ENCODE measurements at places on chromosomes 12 and 14.
A peak's percentile ranks its signal among the peaks of the same experiment; 100 is the strongest.

GRCh38 chr14:38556252-38556651 lies 300.4 kb upstream of the CLEC14A start:
- DNase-seq: no peak

GRCh38 chr14:103391048-103391447 lies 5.8 kb downstream of the MARK3 start:
- DNase-seq: peak; percentile 54

DNA sequence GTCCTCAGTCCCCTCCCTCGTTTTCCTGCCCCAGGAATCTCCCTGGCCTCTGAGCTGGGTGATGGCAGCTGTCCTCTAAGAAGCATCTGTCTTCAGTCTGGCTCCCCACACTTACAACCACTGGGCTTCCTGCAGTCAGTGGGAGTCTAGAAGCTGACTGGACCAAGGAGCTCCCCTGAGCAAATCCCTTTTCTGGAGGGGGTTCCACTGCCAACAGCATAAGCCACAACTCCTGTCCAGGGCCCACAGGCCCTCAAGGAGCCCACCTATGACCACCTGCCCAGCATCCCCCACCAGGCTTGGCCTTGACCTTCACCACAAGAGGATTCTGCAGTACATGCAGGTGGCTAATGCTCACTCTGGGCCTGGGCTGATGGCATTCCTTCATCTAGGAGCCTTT lies 4.1 kb downstream of the RDH16 start:
- DNase-seq: no peak

GRCh38 chr14:104138718-104139459 lies 502 bp downstream of the KIF26A start:
- DNase-seq: no peak

DNA sequence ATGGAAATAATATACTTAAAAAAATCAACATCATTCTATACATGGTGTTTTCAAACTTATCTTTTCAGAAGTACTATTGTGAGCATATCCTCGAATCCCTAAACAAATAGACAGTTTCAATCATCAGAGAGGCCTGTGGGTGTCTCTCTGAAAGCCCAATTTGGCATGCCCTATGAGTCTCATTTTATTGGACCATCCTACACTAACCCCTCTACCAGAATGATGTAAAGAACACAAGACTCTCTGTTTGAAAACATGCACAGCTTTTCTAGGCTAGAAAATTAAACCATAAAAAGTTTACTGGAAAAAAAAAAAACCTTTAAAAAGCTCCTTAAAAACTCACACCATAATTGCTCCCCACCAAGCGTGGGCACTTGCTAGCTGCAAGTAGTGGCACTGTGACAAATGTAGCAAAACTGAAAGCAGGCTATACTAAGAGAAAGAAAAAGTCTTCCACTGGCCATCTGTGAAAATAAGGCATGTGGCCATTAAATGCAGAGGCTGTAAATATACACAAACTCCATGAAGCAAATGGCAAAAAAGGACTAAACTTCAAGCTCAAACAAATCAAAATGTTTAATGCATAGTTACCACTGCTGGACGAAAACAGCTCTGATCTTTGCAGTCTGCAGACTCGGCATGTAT lies 394.2 kb downstream of the SOX5 start:
- no peak for DNase-seq

GRCh38 chr14:92658160-92658559 lies 90.3 kb downstream of the LGMN start:
- no peak for DNase-seq

DNA sequence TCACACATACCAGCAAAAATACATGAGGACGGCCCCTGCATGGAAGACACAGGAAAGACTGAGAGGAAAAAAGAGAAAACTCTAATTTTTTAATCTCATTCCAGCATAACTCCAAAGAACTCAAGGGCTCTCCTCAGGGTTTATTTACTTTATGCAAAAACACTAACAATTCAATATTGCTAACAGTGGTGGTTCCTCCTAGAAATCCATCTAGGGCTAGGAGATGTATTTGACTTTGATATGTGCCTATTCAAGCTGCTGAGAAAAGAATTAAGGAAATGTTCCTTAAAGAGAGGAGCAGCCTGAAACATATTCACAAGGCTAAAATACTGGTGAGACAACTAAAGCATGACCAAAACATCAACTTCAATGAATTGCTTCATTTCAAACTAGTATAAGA lies 57.0 kb downstream of the SLC25A21 start:
- no peak for DNase-seq

GRCh38 chr12:22994316-22994675 lies 369.3 kb downstream of the ETNK1 start:
- no peak for DNase-seq

DNA sequence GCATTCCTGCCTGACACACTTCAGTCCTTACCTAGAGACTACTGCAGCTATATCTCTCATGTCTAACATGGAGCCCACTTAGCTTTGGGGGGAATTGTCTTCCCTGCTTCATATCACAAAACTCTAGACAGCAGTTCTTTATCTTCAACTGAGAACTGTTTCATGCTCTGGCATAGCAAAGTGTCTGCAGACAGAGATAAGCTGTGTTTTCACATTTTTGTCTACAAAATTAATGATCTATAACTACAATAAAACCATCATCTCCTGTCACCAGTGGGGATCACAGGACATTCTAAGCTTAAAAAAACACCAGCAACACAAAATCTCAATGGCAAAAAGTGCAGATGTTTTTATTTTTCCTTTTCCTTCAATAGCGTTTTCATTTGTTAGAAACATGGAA lies 137.1 kb upstream of the VRK1 start:
- DNase-seq: no peak

DNA sequence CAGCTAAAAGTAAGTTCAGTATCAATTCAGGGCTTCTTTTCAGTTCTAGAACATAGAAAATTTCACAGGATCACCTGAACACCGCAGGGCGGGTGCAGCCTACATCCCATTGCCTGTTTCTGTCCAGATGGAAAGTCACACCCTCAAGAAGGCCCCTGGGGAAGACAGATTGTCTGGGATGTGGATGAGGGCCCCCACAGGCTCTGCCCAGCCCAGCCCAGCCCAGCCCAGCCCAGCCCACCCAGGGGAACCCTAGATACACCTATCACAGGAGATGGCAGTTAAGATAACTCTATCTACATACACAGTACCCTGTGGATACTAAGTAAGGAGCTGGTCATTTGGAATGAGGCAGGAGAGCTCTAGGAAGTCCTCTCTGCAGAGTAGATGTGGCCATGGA lies 68.4 kb downstream of the DPF3 start:
- no peak for DNase-seq

- DNase-seq: no peak
Observed at GRCh38 chr12:24600551-24600950, 348.4 kb downstream of the BCAT1 start.

GRCh38 chr12:81644503-81644902 lies 114.6 kb downstream of the PPFIA2 start:
- peak; percentile 70 for DNase-seq

GRCh38 chr12:7354529-7354928 lies 50.7 kb downstream of the ACSM4 start:
- no peak for DNase-seq

DNA sequence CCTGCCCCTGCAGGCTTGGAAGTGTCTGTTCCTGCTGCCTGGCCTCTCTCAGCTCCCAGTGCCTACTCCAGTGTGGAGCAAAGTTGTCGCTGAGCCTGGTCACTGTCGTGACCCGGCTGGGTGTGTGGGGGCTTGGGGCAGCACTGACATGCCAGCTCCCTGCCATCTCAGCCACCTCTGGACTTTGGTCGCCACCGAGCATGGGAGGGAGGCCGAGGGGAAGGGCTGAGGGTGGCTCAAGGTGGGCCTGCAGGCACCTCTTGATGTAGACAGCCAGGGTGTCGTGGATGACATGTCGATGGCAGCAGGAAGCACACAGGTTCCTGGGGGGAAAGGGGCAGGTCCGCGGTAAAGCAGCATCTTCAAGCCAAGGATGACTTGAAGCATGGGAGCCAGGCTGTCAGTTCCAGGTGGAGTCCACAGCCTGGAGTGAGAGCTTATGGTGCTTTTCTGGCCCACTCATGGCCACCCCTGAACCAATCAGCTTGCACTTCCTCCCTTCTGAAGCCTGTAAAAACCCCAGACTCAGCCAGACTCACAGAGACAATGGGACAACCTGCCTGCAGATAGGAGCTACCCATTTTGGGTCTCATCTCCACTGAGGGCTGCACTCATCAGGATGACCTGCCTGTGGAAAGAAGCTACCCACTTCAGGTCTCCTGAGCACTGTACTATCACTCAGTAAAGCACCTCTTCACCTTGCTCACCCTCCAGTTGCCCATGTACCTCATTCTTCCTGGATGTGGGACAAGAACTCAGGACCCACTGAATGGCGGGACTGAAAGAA lies 210.1 kb downstream of the MON2 start:
- DNase-seq: no peak

DNA sequence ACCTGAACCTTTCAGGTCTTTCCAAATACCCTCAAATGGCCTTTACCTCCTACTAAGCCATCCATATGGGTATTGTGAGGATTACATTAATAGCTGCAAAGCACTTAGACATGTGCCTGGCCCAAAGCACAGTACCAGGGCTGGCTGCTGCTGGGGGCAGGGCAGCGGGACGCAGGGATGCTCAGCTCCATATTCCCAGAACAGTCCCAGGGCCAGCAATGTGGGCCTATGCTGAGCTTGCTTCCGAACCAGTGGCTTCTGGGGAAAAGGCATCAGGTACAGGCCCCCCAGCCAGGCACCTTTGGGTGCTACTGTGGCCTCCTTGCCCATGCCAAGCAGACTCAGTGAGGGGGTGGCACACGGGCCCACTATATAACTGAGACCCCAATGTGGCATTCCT lies 10.4 kb downstream of the ACTN1 start:
- DNase-seq: no peak

DNA sequence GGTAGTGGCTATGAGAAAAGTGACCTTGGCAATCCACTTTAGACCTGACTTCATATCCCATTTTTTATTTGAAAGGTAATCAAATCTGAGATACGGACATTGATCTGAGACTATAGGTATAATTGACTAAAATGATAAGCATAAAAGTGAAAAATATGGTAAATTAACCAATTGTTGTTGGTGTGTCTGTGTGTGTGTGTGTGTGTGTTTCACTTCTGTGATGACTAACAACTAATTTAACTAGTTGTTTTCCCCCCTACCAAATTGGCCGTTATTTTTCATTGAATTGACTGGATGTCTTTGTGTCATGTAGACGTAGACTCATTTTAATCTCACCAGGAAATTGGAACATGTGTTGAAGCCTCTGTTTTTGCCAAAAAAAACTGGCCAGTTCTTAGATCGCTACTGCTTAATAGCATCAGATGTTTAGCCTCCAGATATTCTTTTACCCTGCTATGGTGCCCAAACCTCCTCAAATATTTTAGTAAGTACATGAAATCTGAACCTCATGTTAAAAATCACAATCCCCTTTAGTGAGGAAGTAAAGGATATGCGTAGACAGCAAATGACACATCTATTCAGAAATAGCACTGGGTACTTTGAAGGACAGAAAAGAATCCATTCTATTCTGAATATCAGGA lies 395.0 kb downstream of the EGLN3 start:
- DNase-seq: no peak

DNA sequence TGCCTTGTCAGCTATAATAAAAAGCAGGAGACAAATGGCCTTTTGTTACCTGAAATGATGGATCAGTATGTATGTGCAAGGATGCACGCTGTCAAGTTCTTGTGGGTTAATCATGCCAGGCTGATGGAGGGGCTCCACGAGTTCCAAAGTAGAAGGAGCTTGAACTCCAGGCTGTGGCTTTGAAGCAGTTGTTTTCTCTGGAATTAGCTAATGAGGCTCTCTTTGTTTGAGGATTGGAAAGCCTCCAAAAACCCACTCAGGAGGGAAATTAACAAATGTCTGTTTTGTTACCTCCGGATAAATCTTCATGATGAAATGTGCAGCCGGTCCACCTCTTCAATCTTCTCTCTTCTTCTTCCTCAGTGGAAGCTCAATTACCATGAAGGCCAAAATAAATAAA lies 605.5 kb downstream of the DIO2 start:
- peak; percentile 47 for DNase-seq

GRCh38 chr12:62613081-62613480 lies 146.5 kb downstream of the MON2 start:
- no peak for DNase-seq

DNA sequence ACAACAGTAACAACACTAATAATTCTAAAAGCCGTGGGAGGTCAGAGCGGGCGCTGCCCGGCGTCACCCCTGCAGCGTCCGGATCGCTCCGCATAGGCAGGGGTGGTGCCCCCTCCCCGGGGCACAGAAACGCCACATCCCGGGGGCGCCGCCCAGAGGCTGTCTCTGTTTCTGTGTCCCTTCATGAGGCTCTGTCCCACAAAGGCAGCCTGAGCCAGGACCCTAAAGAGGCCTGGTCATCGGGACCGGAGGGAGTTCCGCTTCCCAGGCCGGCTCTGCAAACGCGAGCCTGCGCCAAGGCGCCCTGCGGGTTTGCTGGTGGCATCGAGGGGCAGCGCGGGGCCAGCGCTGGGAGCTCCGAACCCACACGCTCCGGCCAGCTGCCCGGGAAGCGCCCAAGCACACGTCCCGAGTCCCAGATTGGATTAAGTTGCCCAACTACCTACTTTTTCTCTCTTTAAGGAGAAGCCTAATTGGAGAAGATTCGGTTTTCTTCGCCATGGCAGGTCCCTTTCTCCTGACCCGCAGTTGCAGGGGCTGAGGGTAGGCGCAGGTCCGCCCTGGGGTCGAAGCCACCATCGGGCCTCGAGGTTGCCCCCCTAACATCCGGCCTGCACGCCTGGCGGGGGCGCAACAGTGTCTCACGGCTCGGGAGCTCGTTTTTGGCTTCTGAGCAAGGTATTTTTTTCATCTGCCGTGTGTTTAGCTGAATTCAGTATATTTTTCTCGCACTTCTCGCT lies 421.7 kb downstream of the VRK1 start:
- peak; percentile 2 for DNase-seq

GRCh38 chr14:104693482-104694431 lies 4.3 kb downstream of the INF2 start:
- DNase-seq: peak; percentile 77

- DNase-seq: no peak
Observed at GRCh38 chr12:47017901-47018475, 61.4 kb upstream of the PCED1B start.

DNA sequence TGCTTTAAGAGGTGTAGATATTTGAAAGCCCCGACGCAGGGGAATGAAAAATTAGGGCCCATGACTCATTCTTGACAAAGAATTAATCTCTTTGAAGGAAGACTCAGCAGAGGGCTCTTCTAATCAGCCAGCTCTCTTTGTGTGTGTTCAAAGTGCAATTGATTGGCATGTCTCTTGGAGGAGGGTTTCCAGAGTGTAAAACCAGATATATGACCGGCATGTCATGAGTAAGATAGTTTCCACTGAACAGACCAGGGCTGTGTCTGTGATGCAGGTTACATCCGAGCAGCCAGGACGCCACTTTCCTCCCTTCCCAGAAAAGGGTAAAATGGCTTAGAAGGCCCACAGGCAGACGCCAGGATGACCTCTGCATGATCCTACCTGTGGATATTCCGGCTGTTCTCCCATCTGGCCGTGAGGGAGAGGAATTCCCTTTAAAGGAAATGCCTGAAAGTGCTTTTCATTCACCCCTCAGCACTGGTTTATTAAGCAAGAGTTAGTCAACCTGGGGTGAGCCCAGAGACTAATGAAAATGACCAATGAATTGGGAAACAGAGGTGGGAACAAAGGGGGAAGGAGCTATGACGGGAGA lies 7.2 kb upstream of the KRT75 start:
- DNase-seq: no peak

GRCh38 chr12:114656906-114657596 lies 26.9 kb downstream of the TBX3 start:
- DNase-seq: no peak

GRCh38 chr12:75951399-75952278 lies 79.9 kb downstream of the PHLDA1 start:
- no peak for DNase-seq
